CD4-positive, alpha-beta T cell treated with Interleukin-12 subunit alpha and Interleukin-12 subunit beta, for 1 hour (primary cell): ENCODE measurements at places on chromosomes 3 and 15.

GRCh38 chr3:170076715-170077238 is 39.0 kb downstream of the GPR160 start:
- no peak for DNase-seq

GRCh38 chr3:5428607-5429516 is 241.4 kb downstream of the EDEM1 start:
- DNase-seq = no peak

DNA sequence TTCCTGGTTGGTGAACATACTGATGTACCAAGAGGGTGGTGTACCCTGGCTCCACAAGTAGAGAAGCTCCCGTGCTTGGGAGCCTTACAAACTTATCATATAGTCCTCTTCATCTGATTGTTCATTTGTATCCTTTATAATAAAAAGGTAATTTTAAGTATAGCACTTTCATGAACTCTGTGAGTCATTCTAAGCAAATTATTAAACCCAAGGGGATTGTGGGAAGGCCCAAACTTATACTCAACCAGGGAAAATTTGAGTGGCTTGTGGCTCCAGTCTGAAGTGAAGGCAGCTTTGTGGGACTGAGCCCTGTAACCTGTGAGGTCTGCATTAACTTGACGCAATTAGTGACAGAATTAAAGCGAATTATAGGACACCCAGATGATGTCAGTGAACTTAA is 29.0 kb downstream of the TTBK2 start:
- no peak for DNase-seq

DNA sequence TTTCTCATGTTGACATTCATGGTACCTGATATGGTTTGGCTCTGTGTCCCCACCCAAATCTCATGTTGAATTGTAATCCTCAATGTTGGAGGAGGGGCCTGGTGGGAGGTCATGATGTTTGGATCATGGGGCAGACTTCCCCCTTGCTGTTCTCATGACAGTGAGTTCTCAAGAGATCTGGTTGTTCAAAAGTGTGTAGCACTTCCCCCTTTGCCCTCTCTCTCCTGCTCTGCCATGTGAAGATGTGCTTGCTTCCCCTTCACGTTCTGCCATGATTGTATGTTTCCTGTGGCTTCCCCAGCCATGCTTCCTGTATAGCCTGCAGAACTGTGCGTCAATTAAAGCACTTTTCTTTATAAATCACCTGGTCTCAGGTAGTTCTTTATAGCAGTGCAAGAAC is 3.3 kb upstream of the UBL7 start:
- no peak for DNase-seq

DNA sequence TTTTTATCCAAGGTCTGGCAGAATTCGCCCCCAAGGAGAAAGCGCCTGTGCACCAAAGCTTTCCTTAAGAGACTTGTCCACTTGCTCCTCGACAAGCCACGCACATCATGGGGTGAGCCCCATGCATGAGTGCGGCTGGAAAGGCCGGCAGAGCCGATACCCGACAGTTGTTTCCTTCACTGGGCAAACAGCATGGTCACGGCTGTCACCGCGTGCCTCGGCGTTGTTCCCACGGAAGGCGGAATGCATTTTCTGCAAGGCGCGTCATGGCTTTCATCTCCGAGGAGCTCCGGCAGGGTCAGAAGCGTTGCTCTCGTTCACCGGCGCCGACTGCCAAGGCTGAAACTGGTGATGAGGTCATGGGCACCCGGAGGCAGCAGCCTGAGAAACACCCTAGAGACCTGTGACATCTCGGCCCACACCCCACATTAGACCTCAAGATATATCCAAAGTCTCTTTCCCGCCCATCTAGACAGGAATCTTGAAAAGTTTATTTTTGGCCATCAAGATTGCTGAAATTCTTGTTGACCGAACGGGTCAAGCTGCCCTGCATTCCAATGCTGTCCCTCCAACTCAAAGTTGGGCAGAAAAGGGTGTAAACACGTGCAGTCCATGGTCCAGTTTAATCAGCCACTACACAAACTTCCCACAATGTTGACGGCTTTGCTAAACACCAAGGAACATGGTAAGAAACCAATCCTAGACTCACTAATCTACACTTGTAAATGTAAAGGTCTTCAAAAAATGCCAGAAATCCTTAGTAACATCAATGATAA is 604 bp upstream of the TJP1 start:
- DNase-seq = no peak

DNA sequence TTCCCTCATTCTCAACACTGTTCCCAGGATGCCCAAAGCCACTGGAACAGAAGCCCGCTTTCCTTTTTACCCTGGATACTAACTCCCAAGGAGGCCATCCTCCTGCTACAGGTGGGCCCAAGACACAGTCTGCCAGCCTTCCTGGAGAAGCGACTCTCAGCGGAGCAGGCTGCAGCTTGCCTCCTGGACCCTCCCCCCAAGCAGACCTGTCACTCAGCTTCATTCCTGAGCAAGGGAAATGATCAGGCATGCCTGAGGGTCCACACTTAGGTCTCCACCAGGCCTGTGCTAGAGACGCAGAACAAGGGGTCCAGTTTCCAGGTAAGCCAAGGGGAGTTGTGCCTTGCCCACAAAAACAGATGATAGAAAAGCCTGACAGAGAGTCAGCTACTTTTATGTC is 62.8 kb downstream of the SLCO2A1 start:
- DNase-seq = no peak

DNA sequence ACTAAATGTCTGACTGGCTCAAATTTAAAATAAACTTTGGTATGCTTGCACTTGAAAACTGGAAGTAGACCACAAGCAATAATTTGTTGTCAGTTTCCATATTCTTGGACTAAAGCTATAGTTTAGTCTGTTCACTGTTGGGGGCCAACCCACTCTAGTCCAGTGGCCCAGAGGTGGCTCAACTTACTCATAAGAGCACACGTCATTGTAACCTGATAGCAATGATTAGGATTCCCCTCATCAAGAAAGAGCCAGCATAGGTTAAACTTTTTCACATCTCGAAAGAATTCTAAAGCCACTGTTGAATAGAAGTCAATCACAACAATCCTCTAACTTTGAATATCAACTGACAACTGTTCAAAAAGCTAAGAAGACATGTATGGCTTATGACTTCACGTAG is 147.0 kb downstream of the MEIS2 start:
- DNase-seq = no peak

DNA sequence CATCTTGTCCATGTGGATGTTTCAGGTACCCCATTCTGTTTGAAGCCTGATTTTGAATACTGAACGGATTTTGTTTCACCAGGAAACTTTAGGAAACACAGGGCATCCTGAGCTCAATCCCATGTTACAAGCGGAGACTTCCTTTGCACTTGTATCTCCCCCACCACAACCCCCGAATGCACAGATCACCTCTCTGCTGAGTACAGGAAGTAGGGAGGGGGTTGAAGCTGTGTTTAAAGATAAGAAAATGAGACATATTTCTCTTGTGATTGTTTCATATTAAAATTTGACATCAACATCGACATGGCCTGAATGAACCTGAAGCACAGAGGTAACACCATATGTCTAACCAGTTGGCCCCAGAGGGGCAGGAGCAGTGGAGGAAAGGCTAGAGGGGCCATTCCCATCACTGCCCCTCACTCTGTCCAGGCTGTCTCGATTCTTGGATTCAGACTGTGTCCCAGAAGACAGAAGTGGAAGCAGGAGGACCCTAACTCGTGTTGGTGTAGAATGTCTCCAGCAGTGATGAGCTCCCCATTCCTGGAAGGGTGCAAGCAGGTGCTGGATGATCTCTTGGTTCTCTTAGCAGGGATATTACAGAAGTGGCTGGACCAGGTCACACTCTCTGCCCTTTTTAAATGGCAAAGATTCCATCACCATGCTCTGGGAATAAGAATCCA is 59.6 kb upstream of the IQSEC1 start:
- no peak for DNase-seq

DNA sequence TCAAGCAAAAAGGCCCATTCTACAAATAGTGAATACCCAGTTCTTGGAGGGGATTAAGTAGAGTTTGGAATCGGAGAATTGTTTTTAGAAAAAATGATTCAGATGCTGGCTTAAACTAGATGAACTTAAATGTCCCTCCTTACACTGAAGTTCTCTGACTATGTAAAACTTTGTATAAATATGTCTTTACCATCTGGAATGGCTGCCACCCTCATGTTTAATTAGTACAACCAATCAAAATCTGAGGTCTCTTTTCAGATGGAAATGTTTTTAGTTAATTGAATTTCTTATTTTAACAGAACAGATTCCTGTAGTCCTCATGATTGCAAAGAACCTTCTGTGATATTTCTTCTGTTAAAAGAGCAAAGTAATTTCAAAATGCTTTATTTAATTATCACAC is 94.8 kb downstream of the CADM2 start:
- DNase-seq = no peak

GRCh38 chr3:30544812-30545211 is 61.6 kb upstream of the TGFBR2 start:
- DNase-seq = no peak

DNA sequence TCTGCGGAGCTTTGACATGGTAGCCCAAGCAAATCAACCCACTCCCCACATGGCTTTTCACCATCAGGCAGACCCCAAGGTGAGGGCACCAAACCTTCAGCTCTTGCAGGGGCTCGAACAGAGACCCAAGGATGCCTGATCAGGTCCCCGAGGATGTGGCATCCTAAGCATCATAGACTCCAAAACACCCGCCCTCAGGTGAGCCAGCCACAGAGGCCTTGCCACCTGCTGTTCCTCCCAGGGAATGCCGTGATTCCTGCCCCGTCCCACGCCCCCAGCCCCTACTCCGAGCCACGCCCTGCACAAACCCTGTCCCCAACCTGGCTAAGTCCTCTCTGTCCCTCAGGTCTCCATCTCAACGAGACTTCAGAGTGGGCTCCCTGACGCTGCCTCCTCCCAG is 34.7 kb upstream of the SLC41A3 start:
- no peak for DNase-seq

GRCh38 chr3:161567577-161568361 is 71.2 kb downstream of the OTOL1 start:
- no peak for DNase-seq

DNA sequence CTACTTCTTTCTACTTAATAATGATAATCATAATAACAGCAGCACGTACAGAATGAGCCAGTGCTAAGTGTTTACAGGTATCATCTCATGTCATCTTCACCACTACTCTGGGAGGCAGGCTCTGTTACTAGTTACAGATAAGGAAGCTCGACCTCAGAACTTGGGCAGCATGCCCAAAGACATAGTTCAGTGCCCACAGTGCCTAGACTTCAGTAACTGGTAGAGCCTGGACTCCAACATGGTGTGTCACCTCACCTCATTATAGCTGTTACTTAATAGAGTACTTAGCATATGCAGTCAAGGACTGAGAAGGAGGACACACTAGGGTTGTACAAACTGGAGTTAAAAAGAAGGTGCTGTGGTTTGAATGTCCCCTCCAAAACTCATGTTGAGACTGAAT is 7.6 kb downstream of the GADL1 start:
- no peak for DNase-seq

DNA sequence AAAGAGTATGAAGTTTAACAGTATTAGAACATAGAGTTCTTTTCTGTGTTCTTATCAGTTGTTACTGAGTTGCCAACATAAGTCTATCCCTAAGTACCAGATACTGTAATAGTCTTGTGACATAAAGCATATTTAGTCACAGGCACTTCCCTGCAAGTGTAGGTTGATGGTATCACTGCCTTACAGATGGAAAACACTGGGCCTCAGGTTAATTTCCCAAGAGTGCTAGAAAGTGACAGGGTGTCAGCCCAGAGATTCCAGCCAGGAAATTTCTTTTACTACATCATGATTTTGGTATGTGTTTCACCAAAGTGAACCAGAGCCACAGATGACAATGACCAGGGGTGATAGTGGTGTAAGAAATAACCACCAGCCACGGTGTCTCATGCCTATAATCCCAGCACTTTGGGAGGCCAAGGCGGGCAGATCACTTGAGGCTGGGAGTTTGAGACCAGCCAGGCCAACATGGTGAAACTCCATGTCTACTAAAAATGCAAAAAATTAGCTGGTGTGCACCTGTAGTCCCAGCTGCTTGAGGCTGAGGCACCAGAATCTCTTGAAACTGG is 3.2 kb downstream of the EIF1B start:
- no peak for DNase-seq

DNA sequence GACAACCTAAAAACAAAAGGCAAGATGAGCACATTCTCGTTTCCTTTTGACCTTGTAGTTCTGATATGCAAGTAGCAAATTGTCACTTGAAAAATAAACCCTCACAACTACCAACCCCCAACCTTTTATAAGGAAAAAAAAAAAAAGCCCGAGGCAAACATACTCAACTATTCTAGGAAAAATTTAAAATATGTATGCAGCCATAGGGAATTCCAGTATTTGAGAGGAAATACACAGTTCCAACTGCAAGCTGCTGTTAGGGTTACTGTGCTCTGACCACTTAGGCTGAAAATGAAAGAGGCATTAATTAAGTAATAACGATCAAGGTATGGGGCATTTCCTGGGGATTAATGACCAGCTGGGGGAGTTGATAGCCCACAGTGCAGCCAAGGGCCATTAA is 281.9 kb upstream of the DPH6 start:
- DNase-seq = no peak

DNA sequence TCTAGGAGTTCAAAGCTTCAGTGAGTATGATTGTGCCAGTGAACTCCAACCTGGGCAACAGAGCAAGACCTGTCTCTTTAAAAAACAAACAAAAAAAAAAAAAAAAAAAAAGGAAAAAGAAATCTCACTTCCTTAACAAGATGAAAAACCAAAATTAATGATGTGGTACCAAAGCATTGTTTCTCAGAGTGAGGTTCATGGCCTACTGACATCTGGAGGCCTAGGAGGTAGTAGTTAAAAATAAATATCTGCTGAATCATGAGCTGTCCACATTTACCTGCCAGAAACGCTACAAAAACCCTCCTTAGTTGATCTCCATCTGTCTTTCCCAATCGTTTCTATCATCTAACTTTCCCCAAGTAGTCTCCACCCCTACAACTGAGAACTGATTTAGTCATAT is 51.2 kb downstream of the EPHA6 start:
- no peak for DNase-seq

DNA sequence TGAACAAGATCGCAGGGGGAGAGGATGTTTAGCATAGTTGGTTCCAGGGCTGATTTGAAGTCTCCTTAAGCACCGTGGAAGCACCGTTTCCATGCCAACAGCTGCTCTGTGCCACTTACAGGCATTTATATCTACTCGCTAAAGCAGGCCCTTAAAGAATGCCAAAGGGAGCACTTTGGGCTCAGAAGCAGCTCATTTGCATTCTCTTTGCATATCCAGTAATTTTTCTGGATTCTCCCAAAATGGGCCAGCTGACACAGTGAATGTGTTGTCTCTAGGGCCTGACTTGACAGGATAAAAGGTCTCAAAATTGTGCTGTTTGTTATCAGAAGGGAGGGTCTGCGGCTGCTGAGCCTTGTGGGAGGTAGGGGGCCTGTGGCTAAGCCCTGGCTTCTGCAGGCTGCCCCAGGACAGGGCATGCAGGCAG is 138.6 kb downstream of the FBLN2 start:
- DNase-seq = no peak

GRCh38 chr3:145952536-145952935 is 208.4 kb downstream of the PLOD2 start:
- no peak for DNase-seq
